ENCODE measurements at places on chromosomes 7 and 10.
A peak's percentile ranks its signal among the peaks of the same experiment; 100 is the strongest.

GRCh38 chr10:29057822-29058331 lies 231.0 kb upstream of the LYZL1 start:
- DNase-seq: no peak

- no peak for DNase-seq
Observed at GRCh38 chr7:91776171-91776570, 104.3 kb downstream of the MTERF1 start.

GRCh38 chr7:149690688-149691446 lies 82.5 kb downstream of the ZNF467 start:
- DNase-seq: no peak

DNA sequence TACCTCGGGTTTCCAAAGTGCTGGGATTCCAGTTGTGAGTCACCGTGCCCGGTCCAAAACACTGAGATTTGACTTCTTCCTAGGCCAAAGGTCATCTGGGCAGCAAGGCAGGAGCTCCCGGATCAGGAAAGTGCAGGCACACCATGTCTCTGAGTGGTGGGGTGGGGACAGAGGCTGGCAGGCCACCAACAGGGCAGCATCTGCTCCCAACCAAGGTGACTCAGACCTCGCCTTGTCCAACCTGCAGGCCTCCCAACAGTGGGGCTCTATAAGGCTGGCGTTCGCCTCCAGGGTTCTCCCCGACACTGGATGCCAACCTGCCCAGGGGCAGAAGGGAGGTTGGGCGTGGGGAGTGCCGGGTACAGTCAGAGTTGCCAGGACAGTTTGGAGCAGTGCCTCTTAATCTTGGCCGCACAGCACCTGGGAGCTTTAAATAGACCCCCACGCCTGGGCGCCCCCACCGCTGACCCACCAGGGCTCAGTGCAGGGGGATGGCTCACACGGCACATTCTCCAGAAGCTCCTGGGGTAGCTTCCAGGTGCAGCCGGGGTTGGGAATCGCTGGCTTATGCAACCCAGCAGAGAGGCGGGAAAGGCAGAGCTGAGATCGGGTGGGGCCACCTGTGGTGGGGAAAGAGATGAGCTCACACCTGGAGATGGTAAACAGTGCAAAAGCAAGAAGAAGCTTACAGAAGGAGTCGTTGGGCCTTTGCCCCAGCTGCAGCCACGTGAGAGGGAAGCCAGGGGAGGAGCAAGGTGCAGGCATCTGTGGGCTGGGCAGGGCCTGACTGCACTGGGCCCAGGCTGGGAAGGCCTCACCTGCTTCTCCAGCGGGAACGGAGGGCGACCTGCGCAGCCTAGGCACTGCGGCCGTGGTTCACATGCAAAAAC lies 10.9 kb downstream of the CALML5 start:
- no peak for DNase-seq

GRCh38 chr10:130495891-130496636 lies 359.9 kb downstream of the GLRX3 start:
- no peak for DNase-seq

GRCh38 chr7:47587976-47588375 lies 6.1 kb upstream of the TNS3 start:
- no peak for DNase-seq

DNA sequence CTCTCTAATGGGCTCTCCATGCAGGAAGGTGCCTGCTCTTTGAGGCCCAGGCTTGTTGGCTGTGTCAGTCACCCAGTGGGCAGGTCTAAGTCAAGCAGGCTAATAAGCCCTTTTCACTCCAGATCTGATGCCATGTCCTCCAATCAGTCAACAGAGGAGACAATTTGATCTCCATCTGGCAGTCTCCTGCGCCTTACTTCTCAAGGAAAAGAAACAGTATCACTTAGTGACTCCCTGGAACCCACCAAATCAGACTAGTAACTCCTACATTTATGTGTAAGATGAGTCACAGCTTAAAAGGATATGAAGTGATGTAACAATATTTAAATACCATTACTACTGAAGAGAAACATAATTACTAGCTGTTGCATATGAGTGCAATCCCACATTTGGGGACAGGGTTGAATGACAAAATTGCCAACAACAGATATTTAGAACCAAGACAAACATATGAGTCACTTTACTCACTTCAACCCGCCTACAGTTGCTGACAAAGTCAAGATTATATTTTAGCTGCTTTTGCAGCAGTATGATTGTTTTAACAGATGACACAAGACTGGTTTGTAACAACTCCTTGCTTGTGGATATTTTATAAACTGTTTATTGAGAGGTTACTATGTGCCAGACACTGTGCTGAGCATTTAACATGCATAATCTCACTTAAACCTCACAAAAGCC lies 72.1 kb downstream of the USP6NL start:
- DNase-seq: no peak

DNA sequence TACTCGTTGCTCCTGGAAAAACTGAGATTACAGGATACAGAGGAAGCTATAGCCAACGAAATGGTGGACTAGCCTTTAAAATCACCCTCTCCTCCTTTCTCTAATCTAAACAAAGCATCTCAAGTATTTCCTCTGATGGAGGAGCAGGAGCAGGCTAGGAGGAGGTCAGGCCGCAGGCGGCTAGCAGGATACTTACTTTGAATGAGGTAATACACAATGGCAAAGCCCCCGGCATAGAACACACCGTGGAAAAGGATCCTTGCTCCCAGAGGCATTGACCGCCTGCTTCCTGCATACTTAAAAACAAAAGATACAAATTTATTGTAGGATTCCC lies 64.4 kb downstream of the STK17A start:
- DNase-seq: no peak

DNA sequence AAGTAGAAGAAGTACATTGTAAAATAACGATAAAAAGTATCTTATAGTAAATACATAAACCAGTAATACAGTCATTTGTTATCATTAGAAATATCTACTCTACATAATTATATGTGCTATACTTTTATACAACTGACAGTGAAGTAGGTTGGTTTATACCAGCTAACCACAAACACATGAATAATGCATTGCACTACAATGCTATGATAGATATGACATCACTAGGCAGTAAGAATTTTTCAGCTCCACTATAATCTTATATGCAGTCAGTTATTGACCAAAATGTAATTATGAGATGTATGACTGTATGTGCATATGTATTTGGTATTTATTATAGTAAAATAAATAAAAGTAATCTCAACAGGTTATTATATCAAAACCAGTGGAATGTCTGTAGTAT lies 23.4 kb upstream of the SGCE start:
- DNase-seq: no peak

GRCh38 chr7:111362506-111363054 lies 199.7 kb downstream of the IMMP2L start:
- DNase-seq: no peak

DNA sequence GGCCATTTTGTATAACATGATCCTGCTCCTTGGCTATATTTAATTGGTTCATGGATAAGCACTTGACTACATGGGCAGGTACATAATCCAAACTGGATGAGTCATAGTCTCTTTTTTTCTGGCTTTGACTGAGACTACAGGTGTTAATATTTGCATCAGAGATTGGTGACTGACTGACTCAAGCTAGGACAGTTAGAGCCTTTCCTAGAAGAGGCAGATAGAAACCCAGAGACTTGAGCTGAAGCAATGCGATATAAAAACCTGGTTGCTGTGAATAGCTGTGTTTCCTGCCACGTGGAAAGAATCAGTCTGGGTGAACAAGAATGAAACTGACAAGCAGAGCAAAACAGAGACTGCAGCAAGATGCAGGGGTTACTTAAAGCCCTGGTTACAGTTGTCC lies 81.0 kb downstream of the SAMD9 start:
- no peak for DNase-seq

DNA sequence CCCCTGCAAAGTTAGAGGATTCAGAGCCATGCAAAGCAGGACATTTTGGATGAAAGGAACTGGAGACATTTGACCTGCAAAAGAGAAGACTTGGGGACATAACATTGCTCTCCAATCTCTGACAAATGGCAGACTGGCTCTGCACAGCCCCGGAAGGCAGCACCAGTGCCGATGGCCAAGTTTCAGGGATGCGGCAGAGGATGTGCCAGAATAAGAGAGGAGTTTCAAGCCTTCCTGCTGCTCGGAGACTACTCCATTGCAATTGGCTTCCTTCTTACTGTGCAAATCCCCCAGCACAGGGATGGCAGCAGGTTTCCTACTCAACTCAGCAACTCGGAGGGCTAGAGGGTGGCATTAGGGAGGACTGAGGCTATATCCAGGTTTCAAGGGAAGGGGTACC lies 268.8 kb upstream of the ZMIZ1 start:
- no peak for DNase-seq

DNA sequence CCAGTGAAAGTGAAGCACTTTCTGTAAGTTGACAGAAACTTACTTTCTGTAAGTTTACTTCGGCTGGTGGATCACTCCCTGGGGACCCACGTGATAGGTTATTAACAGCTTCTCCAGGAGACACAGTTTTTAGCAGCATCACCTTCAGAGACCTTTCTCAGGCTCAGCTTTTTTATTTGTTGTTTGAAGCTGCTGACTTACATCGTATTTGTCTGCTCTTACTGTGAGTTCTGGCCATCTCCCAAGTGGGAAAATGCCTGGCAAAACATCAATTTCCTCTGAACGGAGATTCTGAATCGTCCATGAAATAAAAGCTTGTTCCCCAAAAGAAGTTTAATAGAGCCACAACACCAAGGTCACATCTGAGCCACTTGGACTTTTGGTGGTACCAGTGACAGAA lies 178.7 kb upstream of the PODXL start:
- no peak for DNase-seq

DNA sequence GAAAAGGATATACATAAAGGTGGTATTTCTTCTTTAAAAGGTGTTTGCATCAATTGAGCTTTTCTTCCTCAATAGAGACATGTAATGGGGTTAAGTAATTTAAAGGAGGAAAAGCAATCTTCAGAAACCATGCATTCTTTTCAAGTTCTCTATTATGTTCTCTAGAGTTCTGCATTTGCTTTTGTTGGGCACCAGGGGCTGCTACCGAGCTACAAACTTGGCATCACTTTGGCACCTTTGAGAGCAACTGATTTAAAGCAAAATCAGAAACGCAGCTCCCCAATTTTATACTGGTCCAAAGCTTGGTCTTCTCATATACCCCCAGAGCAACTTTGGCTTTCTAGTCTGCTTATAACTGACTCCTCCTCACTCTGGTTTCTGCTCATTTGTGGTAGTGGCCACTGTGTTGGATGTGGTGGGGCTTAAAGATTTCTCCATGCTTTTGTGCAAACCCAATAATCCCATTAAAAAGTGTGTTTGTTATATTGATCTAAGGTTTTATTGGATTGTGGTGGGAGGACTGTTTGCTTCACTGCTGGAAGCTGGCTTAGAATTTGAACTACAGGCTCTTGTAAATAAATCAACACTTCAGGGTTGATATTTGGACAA lies 712.1 kb downstream of the PHTF2 start:
- no peak for DNase-seq

GRCh38 chr10:102408728-102409603 lies 9.6 kb downstream of the PSD start:
- DNase-seq: peak; percentile 75

- no peak for DNase-seq
Observed at GRCh38 chr7:10789170-10789569, 184.5 kb upstream of the PHF14 start.

DNA sequence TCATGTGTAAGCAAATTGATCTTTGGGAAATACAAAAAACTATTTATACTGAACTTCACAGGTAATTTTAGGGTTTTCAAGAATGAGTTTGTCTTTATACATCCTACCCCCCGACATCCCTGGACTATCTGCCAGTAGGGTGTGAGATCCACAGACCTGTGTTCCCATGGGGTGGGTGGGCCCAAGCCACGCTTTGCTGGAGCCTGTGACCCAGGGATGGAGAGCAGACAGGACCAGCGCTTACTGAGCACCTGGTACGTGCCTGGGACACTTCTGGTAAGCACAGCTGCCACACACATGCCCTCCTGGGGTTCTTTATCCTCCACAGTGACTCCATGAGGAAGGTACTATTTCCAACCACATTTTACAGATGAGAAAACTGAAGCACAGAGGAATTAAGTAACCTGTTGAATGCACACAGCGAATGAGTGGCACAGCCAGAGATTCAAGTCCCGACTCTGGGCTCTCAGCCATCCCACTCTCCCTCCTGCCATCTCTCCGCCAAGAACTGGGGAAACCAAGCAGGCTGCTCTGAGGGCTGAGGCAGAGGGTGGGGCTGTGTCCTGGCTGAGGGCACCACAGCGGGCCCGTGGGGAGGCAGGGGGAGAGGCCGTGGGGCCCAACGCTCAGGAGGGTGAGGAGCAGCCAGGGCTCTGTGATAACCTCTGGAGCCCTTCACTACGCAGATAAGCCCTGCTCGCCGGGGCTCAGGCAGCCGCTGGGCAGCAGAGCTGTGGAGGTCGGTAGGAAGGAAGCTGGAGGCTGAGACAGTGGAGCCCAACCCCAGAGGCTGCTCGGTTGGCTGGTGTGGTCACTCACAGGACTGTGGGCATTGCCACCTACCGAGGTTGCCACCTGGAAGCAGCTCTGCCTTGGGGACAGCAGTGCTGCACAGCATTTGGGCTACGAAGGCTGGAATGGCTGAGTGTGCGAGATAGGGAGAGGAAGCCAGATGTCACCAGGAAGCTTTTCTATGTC lies 124.2 kb downstream of the ARHGAP22 start:
- DNase-seq: no peak

DNA sequence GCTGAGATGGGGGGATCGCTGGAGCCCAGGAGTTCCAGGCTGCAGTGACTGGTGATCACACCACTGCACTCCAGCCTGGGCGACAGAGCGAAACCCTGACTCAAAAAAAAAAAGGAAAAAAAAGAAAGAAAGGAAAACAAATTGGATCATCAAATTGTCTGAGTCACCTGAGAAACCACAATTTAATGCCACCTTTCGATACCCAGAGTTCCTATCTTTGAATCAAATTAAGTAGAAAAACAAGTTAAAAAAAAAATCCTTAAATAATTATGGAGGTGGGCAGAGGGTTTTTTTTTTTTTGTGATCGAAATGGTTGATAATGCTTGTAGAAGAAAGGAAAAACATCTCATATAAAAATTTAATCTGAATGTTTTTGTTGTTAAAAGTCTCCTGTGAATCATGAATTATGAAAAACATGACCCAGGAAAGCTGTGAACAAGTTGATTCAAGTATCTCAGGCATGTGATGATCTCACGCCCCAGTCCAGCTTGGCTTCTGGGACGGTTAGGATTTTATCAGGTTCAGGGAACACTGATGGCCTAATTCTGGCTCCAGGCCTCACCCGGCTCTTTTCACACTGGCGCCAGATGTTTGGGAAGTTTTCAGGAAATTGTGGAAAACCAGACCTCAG lies 25.3 kb upstream of the CUX1 start:
- no peak for DNase-seq
